ENCODE measurements at places on chromosomes 1 and 21.

DNA sequence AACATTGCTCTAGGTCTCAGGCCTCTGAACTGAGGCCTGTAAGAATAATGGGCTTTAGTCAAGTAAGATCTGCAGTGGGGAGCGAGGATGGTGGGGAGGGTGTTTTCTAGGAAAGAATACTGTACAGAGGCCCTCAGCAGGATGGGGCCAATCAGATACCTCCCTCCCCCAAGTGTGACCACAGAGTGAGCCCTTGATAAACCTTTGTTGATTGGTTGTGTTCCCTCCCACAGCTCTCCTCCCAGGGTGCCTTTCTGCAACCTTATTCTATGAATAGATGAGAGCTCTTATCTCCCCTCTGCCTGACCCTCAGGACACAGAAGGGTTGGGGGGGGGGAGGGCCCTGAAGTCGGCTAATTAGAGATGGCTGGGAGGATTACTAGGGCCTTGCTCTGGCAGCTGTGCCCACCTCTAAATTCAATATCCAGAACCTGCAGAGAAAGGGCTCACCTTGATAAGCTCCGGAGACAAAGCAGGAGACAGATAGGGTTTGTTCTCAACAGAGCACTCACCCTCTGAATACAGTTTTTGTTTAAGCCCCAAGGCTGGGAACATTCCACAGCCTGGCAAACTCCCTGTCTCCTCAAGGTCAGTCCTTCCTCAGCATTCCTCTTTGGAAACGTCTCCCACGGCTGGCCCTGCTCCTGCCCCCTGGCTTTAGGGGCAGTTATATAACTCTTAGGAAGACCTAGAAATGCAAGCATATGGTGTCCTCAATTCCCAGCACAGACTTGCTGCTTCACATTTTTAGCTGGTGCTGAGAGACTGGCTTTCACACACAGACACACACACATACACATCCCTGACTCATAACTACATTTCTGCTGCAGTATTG is 42.9 kb downstream of the ATP1A1 start:
- DNase-seq = no peak

- DNase-seq = no peak
Observed at GRCh38 chr1:66893712-66894111, 30.9 kb downstream of the DNAI4 start.

DNA sequence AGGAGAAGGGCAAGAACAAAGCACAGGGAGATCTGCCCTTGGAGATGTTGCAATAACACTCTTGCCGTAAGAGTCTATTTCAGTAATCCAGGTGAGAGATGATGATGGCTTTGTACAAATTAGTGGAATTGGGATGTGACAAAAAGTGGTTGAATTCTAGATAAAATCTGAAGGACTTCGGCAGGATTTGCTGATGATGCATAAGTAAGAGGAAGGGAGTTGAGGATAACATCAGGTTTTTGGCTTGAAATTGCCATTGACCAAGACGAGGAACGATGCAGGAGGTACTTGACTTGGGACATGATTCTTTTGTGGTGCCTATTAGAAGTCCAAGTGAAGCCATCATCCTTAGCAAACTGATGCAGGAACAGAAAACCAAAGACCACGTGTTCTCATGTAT is 238.1 kb downstream of the GRIK1 start:
- DNase-seq = no peak

DNA sequence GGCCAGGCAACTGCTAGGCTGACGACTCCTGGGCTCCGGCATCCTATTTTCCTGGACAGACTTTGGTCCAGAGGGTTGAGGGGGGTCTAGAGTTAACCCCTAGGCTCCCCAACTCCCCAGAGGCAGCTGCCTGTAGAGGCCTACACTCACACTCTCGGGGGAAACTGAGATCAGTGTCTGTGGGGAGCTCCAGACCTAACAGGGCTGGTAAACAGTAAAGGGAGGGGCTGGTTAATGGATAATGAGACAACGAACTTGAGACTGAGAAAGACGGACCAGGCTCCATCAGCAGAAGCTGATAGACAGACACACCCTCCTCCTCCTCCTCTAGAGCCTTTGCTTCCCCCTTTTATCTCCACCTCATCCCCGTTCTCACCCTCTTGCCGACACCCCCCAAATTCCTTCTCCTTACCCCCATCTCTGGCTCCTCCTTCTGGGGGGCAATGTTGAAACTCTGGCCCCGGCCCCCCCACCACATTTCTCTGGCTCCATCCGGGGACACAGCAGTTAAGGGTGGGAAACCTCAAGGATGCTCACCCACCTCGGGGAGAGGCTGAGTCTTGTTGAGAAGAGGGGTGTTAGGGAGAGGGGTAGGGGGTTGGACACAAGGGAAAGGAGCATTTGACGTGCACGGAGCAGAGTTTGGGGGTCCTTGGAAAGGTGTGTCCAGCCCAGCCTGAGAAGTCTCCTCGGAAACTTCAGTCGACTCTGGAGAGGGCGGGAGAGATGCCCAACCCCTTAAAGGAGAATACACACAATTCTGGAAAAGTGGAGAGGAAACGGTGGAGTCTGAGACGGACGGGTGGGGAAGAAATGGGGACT is at the start of gene MTMR11:
MTMR11 (minus strand) TSS at position 710 of the 822 bp plus-strand sequence; CDS start at position 478, 232 bp downstream.
- no peak for DNase-seq

GRCh38 chr1:90831910-90832309 is 114.8 kb upstream of the BARHL2 start:
- DNase-seq = no peak

Measured in effector CD8-positive, alpha-beta T cell (primary cell).